Esophagus mucosa (tissue), 1 donor: ENCODE measurements at places on chromosomes 4 and X.

- ATAC-seq: peak; percentile 93
These were observed at the start of gene TMSB4X for GRCh38 chrX:12974796-12975669. Gene TMSB4X (plus strand): TSS chrX:12975110.

GRCh38 chrX:106954041-106954440 lies 33.8 kb downstream of the CLDN2 start:
- no peak for ATAC-seq

DNA sequence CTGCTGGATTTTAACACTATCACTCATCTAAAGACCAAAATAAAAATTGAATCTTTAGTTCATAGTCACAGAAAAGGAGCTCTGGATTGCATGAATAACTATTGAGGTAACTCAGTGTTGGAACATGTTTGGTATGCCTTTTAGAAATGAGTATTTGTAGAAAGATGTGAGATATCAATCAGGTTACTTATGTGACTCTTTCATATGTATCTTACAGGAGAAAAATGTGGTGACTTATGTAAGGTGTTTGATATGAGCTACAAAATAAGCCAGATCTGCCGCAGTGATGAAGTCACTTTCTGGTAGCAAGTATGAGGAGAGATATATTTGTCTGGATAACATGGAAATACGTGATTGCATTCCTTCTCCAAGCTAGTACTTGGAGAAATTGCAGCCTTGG lies 1653.3 kb upstream of the PCDH7 start:
- no peak for ATAC-seq

GRCh38 chr4:94406668-94407437 lies 44.9 kb upstream of the PDLIM5 start:
- ATAC-seq: peak; percentile 68

- no peak for ATAC-seq
These were observed 366.7 kb downstream of the PCDH7 start for GRCh38 chr4:31086756-31087330.

- ATAC-seq: no peak
These were observed 484 bp downstream of the CXCL2 start for GRCh38 chr4:74098427-74098994.

DNA sequence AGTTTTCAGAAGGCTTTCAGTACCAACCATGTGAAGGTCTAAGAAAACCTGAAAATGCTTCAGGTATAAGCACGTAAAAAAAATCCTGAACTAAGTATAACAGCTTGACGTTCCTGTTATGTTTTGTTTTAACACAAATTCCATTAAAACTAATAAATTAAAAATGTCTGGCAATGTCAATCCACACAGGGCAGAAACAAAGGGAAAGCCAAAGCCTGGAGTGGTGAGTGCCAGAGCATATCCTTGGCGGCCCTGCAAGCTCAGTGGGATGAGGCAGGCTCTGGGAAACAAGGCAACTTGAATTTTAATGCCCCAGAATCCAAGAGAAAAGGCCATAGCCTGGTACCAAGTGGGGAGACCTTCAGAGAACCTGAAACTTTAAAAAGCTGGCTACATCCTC lies 78.2 kb downstream of the EPHA5 start:
- no peak for ATAC-seq

DNA sequence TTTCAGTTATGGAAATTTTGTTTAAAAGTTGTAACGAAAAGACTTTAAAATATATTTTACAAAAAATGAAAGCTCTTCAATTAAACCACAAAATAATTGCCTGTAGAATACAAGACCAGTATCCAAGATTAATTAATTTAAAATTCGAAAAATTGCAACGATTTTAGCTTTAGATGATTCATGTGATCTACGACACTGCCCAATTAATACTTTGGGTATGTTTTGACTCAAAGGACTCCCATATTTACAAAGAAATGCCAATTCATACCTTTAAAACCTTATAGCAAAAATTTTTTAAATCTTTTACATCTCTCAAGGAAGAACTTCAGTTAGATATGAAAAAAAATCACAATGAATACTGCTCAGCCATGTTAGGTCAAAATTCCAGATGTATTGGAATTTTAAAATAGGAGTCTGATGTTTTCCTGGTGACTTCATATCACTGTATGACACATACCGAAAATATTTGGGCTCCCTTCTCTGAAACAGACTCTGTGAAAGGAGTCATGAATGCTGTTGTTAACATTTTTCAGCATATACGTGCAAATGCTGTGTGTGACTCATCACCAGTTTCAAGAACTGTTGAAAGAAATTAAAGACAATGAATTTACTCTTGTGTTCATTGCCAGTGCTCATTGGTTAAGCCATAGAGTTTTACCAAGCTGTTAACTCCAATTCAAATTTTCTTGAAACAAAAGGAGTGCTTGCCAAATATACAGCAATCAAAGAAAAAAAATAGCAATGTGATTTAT lies 13.8 kb upstream of the SMS start:
- peak; percentile 75 for ATAC-seq

- ATAC-seq: no peak
These were observed 42.7 kb upstream of the RAPGEF2 start for GRCh38 chr4:159060161-159060560.

- ATAC-seq: no peak
These were observed 213.6 kb downstream of the CPE start for GRCh38 chr4:165592386-165592785.

- ATAC-seq: no peak
These were observed 34.4 kb downstream of the GLRA3 start for GRCh38 chr4:174794543-174795094.

GRCh38 chrX:48751343-48751742 lies 10.2 kb upstream of the GLOD5 start:
- no peak for ATAC-seq

GRCh38 chr4:26161030-26161824 lies 159.6 kb upstream of the RBPJ start:
- no peak for ATAC-seq

DNA sequence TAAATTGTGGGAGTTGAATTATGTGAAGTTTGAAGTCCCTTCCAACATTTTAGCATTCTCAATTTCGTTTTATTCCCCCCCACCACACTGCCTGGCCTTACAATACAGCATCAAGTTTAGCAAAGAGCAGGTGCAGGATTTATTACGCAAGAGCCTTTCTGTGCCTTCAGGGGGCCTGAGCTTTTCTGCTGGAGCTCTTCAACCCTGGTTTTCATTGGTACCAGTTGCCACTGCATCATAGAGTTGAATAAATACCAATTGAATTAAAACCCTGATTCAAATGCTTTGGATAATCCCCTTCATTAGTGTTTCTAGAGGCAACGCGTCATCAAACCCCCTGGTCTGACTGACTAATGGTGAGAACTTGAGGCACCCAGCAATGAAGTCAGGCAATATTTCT lies 43.6 kb upstream of the KIT start:
- no peak for ATAC-seq

DNA sequence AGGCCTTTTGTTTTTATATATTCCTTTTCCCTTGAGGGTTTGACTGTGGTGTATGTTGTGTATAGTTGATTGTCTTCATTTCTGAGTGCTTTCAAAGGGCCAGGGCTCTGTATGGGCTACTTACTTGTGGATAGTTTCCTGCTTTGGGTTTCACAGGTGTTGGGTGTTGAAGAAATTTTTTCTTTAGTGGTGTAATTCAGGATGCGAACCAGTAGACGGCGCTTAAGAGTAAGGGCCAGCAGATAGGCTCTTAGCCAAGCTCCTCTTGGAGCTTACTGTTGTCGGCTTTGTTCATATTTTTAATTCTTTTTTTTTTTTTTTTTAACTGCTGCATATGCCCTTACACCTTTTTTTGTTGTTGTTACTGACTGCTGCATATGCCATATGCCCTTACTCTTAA lies 276.3 kb upstream of the GALNT7 start:
- ATAC-seq: peak; percentile 51

- no peak for ATAC-seq
These were observed 44.6 kb upstream of the KLHL34 start for GRCh38 chrX:21702725-21703124.

GRCh38 chrX:155068165-155068564 lies 2.8 kb downstream of the CMC4 start:
- no peak for ATAC-seq

DNA sequence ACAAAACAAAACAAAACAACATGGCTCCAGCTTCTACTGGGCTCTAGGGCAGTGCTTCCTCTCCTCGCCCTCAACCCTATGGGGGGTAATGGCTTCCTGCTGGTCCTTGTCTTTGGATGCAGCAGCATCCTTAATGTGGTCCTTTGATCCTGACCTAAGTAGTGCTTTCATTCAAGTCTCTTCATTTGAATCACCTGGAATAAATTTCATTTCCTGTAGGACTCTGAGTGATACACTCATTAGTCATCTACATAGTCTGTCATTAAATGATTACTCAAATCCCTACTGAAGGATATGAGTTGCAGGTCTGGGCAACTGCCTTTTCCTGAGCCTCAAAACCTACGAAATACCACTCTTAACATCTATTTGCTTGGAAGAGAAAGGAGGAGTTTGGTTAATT lies 54.5 kb downstream of the RHOH start:
- peak; percentile 78 for ATAC-seq

GRCh38 chr4:89847571-89848325 lies 10.8 kb upstream of the SNCA start:
- ATAC-seq: no peak

GRCh38 chrX:46573331-46573891 lies at the start of gene CHST7:
Gene CHST7 (plus strand): TSS chrX:46573765. CDS start chrX:46573932, 167 bp downstream.
- ATAC-seq: peak; percentile 53

DNA sequence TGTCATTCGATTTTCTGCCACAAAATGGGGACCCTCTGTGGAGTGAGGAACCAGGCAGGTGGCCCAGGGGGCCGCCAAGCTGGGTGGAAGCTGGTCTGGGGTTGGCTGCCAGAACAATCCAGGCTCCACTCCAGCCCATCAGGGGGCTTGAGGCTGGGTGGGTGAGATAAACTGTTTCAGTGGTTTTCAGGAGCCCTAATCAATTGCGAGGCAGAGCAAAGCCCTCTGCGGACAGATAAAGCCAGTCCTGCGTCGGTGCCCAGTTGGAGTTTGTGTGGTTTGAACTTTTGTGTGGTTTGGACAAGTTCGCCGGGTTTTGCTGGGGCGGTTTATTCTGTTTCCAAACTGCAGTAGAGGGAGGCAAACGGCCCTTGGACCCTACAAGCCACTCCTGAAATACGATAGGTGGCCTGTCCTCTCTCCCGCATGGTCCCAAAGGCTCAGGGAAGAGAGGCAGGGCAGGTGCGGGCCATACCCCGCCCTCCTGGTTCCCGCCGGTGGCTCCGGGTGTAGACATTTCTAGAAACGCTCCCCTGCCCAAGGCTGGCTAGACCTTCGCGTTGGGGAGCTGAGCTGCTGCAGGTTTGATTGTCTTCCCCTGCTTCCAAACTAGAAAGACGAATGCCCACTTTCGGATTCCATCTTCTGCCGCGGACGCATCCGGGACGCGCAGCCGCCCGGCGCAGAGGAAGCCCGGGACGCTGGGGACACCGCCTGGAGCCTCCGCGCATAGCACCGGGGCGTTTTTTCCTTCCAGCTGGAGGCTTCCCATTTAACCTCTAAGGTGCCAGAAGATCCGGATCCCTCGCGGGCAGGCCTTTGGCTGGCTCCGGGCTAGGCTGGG lies 169.0 kb upstream of the BCOR start:
- ATAC-seq: peak; percentile 79

GRCh38 chr4:79653871-79654270 lies 245.8 kb upstream of the GK2 start:
- ATAC-seq: peak; percentile 45
